Naive thymus-derived CD4-positive, alpha-beta T cell (primary cell): ENCODE measurements at places on chromosomes 3 and 15. TPM values are rescaled to one million over a fixed set of nuclear protein-coding genes. Genes with fewer than 3 reads are reported as not detected.

Gene FILIP1L
- total RNA-seq: 0.14 TPM

Gene CASR
- not detected for total RNA-seq

Gene RIOX2
- 20.0 TPM for total RNA-seq

DNA sequence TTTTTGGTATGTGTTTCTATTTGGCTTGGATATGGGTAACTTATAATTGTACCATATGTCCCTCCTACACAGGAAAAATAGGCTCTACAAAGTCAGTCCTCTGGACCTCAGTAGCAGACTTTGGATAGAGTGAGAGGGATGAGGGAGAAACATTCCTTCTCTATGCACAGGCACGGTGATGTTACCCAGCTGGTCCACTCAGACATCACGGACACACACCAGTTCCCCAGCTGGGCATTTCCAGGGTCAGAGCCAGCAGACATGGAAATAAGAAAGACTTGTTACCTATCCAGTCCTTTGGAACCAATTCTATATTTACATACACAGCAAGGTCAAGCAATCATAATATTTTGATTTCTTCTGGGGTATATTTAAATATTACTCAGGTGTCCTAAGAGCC is 433.1 kb upstream of the KCNMB2 start:
- no peak overlapping the region for H3K4me3 ChIP-seq
- no peak for DNase-seq
- no peak overlapping the region for H3K27ac ChIP-seq
- H3K4me1 ChIP-seq: no peaks in the 10 kb centered on the region

DNA sequence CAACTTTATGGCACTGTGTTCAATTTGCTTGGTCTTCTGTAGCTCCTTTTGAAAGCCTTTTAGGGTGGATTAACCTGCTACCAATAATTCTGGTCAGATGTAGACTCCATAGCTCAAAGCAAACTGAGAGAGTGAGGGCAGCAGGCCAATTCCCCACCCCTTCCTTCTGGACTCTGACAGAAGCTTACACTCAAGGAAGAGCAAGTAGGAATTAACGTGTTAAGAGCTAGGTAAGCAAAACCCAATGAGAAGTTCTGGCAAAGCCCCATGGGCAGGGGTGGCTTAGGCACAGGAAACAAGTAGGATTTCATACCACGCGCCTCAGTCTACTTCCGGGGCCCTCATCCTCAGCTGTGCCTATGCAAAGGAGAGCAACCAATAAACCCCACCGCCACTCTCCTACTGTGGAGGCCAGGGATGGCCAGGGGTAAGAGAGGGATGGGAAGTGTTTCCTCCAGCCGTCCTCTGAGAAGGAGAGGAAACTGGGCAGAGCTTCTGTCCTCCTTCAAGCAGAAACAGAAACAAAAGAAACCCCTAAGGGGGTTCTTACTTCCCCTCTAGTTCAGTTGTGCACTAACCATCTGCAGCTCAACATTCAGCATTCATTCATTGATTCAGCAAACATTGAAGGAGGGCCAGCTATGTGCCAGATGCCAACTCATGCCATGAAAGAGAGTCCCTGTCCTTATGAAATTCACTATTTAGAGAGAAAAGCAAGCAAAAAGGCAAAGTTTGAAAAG is 12.6 kb downstream of the CCR5 start:
- peaks cover 16% of the 10 kb centered on the region for H3K4me1 ChIP-seq
- DNase-seq: no peak
- no peak overlapping the region for H3K4me3 ChIP-seq
- no peaks in the 10 kb centered on the region for H3K36me3 ChIP-seq
